ENCODE measurements at places on chromosomes 5 and 9.

DNA sequence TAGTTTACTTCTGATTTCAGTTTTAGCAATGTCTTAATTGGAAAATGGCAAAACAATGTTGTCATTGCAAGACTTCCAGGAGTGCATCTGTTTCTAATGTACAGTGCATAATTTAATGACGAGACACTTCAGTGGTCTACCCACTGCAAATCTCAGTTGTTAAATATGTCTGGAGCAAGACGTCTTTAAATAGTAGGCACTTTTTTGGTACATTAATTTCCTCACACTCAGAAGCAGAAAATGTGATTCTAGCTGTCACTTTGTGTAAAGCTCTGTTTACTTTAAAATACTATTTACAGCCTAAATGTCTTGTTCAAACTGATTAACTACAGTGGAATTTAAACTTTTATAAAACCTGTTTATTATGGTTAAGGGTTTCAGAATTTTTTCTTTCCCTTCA lies 815.5 kb downstream of the TLE1 start:
- DNase-seq, result peak; percentile 52

DNA sequence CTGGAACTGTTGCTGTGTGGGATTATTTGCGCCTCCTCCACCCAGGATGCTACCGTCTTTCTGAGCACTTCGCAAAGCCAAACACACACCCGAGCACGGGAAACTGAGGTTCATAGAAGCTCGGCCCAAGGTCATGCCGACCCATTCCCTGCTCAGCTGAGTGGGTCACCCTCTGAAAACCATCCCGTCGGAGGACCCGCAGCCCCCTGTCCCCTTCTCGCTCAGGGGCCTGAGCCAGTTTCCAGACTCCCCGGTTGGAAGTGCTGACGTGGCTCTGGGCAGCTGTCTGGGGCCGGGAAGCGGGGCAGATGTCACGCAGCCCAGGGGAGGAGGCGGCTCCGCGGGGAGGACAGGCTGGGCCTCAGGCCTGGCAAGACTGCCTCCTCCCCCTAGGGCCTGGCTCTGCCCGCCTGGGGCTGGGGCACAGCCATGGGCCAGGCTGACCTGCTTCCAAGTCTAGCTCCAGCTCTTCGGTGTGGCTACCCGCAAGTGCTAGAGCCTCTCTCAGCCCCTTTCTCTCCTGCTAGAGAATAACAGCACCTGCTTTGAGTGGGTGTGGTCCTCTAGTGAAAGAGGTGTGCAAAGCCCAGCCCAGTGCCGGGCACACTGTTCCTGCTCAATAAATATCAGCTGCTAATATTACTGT lies 9.9 kb upstream of the CXXC5 start:
- peak; percentile 66 for DNase-seq

GRCh38 chr5:100469767-100470166 lies 65.4 kb upstream of the FAM174A start:
- no peak for DNase-seq

GRCh38 chr5:148469501-148469935 lies 85.8 kb downstream of the FBXO38 start:
- peak; percentile 47 for DNase-seq

- no peak for DNase-seq
Measured at GRCh38 chr5:72110394-72111013, 3.2 kb downstream of the MAP1B start.

- DNase-seq, result no peak
Measured at GRCh38 chr5:146867996-146868708, 10.4 kb downstream of the PPP2R2B start.

DNA sequence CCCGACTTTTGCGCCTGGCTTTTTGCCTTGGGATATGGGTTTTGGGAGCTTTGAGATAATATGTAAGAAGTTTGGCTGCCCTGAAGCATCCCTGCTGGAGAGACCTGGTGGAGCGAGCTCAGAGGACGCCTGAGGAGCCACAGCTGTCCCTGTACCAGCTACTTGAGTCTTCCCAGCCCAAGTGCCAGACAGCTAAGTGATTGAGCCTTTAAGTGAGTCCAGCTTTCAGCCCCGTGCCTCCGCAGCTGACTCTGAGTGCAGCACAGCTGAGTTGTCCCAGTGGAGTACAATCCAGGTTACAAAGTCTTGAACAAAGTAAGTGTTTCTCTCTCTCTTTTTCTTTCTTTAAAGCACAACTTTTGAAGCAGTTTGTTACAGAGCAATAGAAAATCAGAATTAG lies 203.8 kb upstream of the DAP start:
- DNase-seq, result no peak

GRCh38 chr5:111106320-111106948 lies 14.3 kb downstream of the WDR36 start:
- DNase-seq, result no peak

DNA sequence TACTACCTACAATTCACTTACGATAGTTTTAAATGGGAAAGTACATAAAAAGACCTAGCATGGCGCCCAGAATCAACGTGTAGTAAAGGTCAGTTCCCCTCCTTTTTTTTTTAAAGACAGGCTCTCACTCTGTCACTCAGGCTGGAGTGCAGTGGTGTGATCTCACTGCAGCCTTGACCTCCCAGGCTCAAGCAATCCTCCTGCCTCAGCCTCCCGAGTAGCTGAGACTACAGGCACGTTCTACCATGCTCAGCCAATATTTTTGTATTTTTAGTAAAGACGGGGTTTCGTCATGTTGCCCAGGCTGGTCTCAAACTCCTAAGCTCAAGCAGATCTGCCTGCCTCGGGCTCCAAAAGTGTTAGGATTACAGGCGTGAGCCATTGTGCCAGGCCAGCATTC lies 40.7 kb upstream of the MTMR12 start:
- no peak for DNase-seq

- DNase-seq, result no peak
Measured at GRCh38 chr9:91927922-91928510, 22.0 kb downstream of the ROR2 start.

DNA sequence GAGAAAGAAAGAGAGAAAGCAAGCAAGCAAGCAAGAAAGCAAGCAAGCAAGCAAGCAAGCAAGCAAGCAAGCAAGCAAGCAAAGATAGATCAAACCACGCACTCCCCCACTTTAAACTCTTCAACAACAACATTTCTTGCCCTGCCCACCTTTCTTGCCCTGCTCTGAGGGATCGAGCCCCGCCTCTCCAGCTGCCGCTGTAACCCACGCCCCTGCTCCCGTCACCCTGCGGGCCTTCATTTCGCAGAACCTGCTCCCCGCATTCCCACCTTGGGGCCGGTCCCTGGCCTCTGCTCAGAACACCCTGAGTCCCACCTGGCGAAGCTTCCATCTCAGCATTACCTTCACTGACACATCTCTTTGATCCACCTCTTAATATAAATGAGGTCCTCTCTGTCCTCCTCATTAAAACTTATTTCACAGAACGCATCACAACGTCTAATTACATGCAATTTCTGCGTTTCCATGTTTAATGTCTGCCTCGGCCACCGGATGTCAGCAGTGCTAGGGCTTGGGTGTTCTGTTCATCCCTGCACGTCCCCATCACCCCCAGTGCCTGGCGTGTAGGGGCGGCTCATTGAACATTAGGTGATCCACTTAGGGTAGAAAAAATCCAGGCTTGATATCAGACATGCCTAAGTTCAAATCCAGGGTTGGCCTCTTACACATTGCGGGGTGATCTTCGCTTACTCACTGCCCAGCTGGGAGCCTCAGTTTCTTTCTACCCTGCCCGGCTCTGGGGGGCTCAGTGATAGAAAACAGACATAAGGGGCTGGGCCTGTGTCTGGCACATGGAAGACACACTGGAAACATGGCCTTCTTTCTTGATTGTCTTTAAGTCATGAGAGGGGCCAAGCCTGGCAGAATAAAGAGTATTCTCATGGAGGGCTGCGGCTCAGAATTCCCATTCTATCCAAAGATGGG lies 187.6 kb downstream of the DAB2IP start:
- DNase-seq, result no peak

- DNase-seq, result no peak
Measured at GRCh38 chr9:134569626-134570025, 72.0 kb upstream of the COL5A1 start.

DNA sequence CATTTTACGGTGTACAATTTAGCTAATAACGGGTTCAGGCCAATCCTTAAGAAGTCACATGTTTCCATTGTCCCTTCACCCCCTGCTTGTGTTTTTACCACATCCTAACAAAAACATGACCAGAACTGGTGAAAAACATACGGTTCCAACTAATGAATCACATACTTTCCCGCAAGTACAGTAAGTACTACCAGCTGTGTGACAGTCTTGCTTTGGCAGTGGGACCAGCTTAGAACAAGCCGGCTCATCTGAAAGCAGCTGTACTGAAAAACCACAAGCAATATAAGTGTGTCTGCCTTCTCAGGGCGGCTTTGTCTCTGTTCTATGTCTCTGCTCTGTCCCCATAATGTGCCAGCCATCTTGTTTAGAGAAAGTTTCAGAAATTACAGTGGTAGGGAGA lies 242.5 kb downstream of the BNC2 start:
- DNase-seq, result peak; percentile 97

DNA sequence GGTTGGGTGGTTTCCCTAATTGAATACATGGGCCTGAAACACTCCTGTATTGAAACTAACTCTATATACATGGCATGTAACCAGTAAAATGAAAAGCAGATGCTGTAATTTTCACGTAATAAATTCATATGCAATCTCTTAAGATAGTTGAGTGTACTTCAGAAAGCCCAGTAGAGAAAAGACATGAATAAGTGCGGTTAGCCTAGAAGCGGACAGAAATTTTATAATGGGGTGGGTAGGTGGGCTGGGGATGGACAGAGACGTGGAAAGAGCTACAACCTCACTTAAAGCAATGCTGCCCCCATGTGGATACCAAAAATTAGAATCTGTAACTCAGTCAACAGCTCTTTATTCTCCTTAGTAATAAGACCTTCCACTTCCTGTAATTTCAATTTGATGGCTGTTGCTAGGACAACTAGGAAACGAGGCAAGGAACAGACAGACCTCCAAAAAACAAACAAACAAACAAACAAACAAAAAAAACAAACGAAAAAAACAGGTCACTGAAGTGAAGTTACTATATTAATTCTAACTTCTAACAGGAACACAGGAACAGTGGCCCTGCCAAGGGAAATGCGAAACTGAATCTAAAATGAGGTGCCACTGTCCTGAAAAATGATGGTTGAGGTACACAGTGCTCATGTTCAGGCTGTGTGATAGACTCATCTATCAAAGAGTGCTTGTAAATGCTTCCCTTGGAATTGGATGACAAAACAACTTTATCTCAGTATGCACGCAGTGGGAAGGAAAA lies 103.4 kb upstream of the GNA14 start:
- peak; percentile 87 for DNase-seq

GRCh38 chr9:124665391-124666058 lies 105.6 kb downstream of the NR6A1 start:
- DNase-seq, result peak; percentile 53

- DNase-seq, result no peak
Measured at GRCh38 chr5:171848911-171849520, 63.4 kb downstream of the SMIM23 start.

DNA sequence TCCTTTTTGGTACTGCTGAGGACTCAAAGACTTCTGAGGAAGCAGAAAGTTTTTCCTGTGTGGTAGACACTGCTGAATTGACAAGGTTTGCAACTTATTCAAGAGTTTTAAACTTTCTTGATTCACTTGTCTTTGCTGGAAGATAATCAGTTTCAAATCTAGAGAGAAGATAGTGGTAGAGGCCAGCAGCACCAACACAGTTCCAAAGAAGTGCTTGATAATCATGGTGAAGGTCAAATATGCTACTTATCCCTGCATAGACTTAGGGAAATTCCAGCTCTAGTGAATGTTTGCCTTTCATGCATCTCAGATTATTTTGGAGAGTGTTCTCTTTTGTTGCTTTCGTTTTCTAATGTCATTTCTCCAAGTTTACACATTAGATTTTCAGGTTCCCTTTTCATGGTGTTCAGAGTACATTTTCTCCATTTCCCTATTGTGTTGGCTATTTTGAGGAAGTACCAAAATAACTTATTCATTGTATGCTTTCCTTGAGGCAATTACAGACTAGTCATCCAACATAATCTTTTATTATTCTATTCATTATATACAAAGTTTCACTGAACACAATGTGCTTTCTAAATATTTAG lies 550 bp downstream of the IFNE start:
- DNase-seq, result no peak

DNA sequence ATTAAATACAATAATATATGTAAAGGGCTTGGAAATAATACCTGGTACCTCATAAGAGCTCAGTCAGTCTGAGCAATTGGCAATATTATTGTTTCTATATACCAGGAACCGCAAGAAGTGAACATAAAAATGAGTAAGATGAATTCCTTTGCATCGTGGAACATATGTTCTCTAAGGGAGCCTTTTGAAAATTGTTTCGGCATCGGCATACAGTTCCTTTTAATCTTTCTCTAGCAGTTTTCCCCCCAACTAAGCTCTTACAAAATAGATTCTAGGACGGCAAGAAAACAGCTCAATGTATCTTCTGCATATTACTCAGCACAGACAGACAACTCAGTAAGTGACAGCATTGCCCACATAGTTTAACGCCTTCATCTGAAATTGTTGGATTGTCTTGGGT lies 426.6 kb upstream of the WWC1 start:
- no peak for DNase-seq

DNA sequence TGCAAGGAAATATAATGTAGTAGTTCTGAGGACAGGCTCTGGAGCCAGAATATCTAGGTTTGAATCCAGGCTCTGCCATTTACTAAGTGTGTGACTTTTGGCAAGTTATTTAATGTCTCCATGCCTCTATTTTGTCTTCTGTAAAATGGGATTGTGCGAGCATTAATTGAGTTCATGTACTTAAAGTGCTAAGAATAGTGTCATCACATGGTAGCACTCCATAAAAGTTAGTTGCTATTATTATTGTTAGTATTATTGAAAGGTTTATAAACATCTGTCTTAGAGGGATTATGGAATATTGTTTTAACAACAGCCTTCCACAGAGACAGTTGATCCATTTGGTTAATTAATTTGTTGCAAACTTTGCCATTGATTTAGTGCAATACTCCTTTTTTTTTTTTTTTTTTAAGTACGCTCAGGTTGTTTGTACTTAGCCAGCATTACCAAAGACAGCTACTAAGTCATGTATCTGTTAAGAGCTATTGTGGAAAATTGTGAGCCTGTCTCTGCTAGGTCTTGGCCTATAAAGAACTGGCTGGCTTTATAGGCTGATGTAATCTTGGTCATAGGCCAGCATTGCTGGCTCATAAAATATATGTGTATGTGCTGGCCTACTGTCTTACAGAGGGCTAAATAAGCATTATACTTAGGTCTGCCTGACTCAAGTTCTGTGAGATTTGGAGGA lies 174.7 kb downstream of the WDR70 start:
- peak; percentile 92 for DNase-seq

- no peak for DNase-seq
Measured at GRCh38 chr5:2780421-2781171, 29.1 kb upstream of the IRX2 start.

GRCh38 chr9:101758304-101758930 lies 20.0 kb upstream of the GRIN3A start:
- DNase-seq, result no peak

GRCh38 chr9:74697535-74697934 lies 190.2 kb downstream of the TRPM6 start:
- no peak for DNase-seq
